ENCODE measurements at places on chromosomes 6 and 20.

GRCh38 chr20:18276821-18277220 is 11.5 kb upstream of the ZNF133 start:
- DNase-seq: peak; percentile 58

DNA sequence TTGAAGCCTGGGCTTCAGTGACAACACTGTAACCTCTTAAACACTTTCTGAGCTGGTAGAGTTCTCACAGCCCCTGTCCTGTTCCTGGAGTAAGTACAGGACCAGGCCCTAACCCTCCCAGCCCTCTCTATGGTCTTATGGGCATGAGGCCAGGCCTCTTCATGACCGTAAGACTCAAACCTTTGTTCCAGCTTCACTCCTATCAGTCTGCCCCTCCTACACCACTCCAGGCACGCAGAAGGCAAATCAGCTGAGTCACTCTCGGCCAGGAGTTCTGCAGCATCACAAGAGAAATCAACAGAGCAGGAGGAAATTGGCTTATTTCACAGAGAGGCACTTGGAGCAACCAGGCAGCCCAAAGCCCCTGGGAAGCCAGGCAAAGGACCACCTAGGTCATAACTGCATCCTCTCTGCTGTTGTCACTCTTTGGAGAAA is 25.3 kb upstream of the CHD6 start:
- DNase-seq: no peak

GRCh38 chr20:53502820-53503219 is 90.8 kb downstream of the ZNF217 start:
- no peak for DNase-seq

DNA sequence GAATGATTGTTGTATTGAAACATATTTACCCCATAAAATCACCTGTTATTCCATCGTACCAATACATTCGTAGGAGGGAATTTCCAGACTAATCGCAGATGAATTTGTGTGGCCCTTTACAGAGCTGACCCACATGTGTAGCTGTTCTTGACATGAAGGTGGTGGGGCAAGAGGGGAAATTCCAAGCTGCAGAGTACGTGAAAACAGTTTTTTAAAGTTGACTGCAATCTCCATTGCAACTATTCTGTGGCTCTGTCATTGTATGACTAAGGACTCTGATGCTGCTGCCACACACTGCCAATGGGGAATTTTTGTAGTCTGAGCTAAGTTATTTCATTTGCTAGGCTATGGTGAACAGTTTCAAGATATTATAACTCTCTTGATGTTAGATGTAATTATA is 46.4 kb upstream of the ADTRP start:
- no peak for DNase-seq

- no peak for DNase-seq
These were observed 376.1 kb upstream of the OPRM1 start for GRCh38 chr6:153662982-153663381.

DNA sequence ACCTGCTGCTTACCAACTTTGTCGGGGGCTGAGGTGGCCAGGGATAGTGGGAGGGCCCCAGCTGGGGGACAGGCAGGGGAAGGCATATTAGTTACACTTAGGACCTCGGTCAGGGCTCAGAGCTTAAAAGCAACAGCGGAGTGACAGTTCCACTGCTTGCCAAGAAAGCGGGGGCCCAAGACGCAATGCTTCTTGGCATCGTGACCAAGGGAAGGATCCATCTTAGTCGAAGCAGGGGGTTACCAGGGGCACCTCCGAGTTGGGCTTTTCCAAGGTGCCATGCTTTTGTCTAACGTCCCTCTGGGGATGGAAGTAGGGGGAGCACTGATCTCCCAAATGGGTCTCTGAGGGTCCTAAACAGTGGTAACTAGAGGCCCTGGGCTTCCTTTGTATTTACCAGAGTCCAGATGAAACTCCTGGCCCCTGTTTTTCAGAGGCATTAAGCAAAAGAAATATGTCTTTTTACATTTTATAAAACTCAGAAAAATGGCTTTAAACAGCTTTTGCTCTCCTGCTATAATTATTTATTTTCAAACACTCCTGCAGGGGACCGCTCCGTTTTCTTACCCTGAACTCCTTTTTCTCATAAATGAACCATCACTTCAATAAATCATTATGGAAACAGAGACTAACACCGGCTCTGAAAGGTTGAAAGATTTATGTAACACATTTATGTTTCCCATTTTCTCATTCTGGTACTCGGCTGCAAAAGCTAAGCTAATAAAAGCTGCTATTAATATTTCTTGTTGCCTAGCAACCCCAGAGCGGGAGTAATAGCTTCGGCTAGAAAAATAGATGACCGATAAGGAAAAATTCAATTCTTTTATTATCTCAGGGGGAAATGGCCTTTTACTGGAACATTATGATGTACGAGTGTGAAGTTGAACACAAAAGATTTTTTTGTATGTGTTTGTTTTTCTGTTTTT is 100.4 kb downstream of the TOX2 start:
- DNase-seq: no peak

- peak; percentile 23 for DNase-seq
These were observed 844 bp upstream of the ABRACL start for GRCh38 chr6:139027620-139028182.

All from activated T-cell treated with anti-CD3 and anti-CD28 coated beads, Interleukin-2, amount 50 U/mL, for 1 hour (primary cell).